ENCODE measurements at places on chromosomes 16 and 17.

- DNase-seq: no peak
Observed at GRCh38 chr16:84075376-84075775, 32.8 kb upstream of the SLC38A8 start.

DNA sequence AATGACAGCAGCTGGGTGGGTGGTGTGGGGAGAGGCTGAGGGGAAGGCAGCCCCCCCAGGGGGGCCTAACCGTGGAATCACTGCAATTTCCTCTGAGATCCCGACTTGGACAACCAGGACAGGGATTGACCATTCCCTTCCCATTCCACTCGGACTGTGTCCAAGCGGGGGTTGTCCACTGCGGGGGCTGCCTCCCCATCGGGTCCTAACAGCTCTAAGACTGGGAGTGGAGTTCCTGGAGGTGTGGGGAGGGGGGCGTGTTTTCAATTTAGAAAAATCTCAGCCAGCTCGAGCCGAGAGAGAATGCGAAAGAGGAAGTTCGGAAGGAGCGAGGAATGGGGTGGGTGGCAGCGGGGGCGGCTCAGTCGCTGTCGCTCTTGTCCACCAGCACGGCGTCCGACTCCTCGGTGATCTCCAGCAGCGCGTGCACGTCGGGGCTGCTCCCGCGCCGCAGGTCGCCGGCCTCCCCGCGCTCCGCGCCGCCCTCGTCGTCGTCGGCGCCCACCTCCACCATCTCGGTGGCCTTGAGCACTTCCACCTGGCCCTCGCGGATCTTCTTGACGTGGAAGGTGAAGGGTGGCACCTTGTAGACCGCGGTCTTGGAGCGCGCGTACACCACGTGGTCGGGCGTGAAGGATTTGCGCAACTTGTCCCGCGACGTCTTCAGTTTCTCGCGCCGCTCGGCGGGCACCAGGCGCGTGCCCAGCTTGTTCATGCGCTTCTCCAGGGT is 16.2 kb upstream of the STAT3 start:
- DNase-seq: no peak

DNA sequence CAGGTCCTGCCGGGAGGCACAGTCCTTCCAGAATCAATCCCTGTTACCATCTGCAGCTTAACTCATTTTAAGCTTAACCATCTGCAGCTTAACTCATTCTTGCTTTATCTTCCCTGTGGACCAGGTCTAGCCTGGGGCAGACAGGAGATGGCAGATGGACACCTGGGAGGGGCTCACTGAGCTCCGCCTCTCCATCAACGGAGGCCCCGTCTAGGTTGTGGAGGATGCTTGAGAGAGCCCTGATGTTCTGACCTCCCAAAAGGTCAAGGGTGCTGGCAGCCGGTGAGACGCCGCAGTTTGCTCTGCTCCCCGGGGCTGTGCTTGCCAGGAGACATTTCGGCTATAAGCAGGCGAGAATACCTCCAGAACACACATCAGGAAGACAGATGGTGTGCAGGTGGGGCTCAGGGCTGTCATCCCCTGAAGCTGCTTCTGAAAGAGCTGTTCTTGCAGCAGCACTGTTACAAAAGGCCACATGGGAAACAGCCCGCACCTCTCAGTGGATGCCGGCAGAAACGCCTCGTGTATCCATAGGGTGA is 41.3 kb downstream of the BAIAP2 start:
- DNase-seq: no peak

DNA sequence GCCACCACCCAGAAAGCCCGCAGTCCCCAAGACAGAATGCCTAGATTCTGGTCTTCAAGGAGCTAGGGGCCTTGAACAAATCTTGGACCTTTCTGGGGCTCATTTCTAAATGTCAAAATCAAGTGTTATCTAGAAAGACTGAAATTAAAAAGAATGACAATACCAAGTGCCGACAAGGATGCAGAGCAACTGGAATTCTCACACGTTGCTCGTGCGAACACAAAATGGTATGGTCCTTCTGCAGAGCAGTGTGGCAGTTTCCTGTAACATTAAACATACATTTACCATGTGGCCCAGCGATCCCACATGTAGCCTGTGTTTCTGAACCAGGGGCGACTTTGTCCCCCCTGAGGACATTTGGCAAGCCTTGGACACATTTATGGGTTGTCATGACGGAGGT is 137.9 kb downstream of the GAS7 start:
- no peak for DNase-seq

- DNase-seq: no peak
Observed at GRCh38 chr16:58732545-58733247, 1.4 kb downstream of the GOT2 start.

GRCh38 chr16:19914877-19915276 is 30.2 kb upstream of the GPRC5B start:
- DNase-seq: no peak

GRCh38 chr16:85570213-85570734 is 42.8 kb upstream of the GSE1 start:
- DNase-seq: no peak

DNA sequence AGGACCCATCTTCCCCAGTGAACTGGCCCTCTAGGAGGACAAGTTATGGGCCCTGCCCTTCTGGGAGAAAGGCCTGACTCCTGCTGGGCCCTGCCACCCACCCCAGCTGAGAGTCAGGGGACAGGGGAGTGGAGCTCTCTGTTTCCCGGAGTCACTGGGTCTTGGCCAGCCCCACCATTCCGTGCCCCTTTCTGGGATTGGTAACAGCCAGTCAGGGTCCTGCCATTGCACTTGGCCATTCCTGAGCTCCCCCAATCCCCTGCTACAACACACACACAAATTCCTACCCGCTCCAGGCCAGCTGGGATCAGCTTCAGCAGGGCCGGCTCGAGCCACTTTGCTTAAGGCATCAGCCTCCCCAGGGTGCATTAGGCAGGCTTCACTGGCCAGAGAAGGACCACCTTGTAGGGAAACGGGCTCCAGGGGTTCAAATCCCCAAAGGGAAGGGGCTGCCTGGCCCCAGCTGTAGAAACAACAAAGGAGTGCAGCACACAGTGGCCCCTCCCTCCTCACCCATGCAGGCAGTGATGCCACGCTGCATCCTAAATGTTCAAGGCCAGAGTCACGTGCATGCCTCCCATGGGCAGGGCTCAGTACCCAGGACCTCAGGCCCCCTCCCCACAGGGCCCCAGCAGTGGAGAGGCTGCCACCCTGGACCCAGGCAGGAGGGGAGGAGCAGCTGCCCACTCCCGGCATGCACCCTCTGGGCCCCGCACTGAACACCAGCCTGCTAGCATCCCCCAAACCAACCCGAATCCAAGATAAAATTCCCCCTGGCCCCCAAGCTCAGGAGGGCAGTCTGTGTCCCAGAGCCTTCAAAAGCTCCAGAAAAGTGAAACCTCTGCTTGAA is 37.7 kb downstream of the C16orf78 start:
- no peak for DNase-seq

DNA sequence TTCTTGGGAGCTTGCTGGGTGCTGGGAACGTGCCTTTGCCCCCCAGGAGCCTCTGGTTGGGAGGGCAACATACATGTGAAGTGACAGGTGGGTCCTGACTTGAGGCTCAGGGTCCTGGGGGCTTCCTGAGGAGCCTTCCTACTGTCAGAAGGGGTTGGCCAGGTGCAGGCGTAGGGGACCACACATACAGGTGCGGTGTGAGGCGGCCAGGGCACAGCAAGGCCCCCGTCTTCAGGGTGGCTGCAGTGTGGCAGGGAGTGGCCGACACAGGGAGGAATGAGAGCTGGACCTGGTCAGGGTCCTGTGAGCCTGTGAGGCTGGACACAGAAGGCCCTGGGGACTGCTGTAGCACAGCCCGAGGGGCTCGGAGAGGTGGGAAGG is 10.6 kb downstream of the TCF25 start:
- no peak for DNase-seq

GRCh38 chr17:80294210-80294609 is 33.6 kb downstream of the RNF213 start:
- DNase-seq: no peak

- DNase-seq: no peak
Observed at GRCh38 chr16:85140455-85141012, 28.3 kb upstream of the CIBAR2 start.

DNA sequence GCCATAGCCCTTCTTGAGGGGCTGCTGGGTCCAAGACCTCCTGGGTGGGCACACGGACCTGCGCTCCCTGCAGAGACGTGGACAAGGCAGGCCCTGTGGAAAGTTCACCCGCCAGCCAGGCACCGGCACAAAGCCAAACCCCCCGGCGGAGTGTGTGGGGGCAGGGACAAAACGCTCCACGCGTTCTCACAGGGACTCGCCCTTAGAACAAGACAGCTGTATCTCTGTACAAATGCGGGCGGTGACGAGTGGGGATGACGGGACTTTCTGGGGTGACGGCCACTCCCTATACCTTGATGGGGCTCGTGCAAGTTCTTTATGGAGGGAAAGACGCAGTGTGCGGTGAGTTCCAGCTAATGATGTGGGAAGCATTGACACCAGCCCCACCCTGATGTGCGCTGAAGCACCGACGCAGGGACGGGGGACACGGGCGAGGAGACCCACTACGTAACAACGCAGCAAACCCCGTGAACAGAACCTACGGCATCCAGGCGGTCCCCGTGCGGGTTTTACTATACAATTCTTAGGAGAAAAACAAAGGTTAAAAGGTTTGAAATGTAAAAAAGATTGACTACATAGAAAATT is 49.4 kb downstream of the LMF1 start:
- DNase-seq: no peak

- DNase-seq: no peak
Observed at GRCh38 chr16:87324411-87325275, 7.5 kb upstream of the C16orf95 start.

GRCh38 chr17:42883802-42884558 is 16.6 kb upstream of the G6PC1 start:
- no peak for DNase-seq

- DNase-seq: no peak
Observed at GRCh38 chr17:40914075-40914855, 23.2 kb downstream of the KRT23 start.

DNA sequence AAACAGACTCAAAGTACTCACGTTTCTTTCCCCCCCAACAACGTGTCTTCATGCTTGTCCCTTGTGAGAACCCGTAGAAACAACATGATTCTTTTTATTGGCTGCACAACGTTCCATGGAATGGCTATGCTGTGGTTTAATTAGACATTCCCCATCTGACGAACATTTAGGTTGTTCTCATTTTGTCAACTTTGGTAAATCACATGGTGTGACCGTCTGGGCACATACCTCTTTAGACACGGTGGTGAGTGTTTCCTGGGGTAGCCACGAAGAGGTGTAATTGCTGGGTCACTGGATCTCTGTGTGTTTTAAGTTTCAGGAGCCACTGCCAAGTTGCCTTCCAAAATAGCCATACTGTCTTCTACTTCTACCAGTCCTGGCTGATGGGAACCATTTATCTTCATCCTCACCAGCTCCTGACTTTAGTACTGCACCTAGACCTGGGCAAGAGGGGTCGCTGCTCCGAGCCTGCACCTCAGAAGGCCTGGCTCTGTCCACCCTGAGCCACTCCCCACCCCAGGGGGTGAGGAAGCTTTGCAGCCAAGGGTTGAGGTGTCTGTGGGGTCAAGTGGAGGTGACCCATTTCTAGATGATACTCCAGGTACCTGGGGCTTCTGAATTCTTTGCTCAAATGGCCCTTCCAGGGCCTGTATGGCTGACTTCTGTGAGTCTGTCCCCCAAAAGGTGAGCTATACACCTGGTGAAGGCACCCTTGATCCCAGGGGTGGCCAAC is 84.7 kb downstream of the IRX5 start:
- no peak for DNase-seq

DNA sequence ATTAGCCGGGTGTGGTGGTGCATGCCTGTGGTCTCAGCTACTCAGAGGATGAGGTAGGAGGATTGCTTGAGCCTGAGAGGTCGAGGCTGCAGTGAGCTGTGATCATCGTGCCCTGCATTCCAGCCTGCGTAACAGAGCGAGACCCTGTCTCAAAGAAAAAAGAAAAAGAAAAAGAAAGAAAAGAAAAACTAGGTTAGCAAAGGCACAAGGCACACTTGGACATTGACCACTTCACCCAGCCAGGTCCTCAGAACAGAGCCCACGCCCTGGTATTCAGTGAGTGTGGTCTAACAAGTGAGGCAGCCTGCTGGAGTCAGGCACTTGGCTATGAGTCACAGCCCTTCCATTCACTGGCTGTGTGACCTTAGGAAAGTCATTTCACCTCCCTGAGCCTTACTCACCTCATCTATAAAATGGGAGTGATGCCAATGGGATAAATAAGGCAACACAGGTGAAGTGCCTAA is 10.4 kb downstream of the MILR1 start:
- DNase-seq: no peak

DNA sequence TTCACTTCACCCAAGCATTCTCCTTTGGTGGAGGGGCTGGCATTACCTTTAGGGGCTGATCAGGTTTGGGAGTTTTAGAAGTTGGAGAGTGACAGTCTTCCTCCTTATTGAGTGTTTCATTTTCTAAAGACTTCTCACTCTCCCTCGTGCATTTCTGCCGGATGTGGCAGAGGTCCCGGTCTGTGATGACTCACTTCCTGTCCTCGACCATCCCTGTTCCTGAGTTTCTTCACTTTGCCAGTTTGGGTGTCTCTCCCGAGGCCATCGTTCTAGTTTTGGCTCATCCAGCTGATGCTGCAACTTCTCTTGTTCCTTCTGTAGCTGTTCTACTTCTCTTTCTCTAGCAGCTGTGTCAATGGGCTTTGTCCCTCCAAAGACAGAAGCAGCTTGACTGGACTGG is 104.3 kb downstream of the PHKB start:
- no peak for DNase-seq

GRCh38 chr17:78000341-78000740 is 41.8 kb downstream of the TNRC6C start:
- no peak for DNase-seq

- no peak for DNase-seq
Observed at GRCh38 chr16:17068524-17068923, 402.2 kb downstream of the XYLT1 start.

GRCh38 chr17:75346906-75347305 is 57.7 kb upstream of the SLC25A19 start:
- no peak for DNase-seq

- DNase-seq: no peak
Observed at GRCh38 chr17:80026359-80027042, 9.2 kb downstream of the TBC1D16 start.

GRCh38 chr16:58002936-58003335 is 1.7 kb downstream of the USB1 start:
- no peak for DNase-seq

- no peak for DNase-seq
Observed at GRCh38 chr16:79388396-79388795, 212.1 kb downstream of the MAF start.

- DNase-seq: no peak
Observed at GRCh38 chr16:11114366-11115164, 141.4 kb downstream of the SOCS1 start.

- DNase-seq: no peak
Observed at GRCh38 chr17:4307179-4307930, 43.6 kb upstream of the ANKFY1 start.

DNA sequence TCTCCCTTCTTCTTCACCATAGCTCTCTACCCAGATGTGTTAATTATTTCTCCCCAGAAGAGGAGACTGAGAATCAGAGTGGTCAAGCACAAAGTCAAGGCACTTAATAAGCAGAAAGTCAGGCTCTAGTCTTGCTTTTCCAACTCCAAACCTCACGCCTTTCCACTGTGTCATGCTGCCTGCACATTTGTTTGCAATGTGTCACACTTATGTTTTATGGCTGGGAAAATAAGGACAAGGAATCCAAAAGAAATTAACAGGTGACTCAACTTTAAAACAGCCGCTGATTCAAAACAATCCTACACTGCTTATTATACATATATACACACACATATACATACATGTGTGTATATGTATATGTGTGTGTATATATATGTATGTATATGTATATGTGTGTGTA is 255.7 kb upstream of the DYNLRB2 start:
- no peak for DNase-seq
